ENCODE measurements at places on chromosomes 2 and 18.

DNA sequence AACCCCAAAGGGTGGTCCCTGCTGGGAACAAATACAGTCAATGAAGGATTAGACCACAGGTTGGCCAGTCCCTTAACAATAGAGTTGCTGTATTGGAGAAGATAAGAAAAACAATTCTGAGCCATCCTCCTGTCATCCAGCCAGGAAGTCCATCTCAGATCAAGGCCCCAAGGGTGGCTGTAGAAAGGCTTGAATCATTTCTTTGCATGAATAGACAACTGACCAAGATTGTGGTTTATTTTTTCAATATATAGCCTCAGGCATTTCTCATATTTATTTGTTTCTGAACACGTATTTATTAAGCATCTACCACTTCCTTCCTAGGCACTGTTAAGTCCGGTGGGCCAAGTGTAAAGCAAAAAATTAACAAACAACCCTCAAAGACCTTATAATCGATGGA lies 274.4 kb upstream of the SLC14A2 start:
- DNase-seq = no peak

GRCh38 chr2:64220894-64221617 lies 76.8 kb upstream of the PELI1 start:
- no peak for DNase-seq

GRCh38 chr18:75427603-75428002 lies at the start of gene SMIM21:
SMIM21 (minus strand) TSS chr18:75427703; CDS start chr18:75427563, 140 bp downstream.
- DNase-seq = no peak

DNA sequence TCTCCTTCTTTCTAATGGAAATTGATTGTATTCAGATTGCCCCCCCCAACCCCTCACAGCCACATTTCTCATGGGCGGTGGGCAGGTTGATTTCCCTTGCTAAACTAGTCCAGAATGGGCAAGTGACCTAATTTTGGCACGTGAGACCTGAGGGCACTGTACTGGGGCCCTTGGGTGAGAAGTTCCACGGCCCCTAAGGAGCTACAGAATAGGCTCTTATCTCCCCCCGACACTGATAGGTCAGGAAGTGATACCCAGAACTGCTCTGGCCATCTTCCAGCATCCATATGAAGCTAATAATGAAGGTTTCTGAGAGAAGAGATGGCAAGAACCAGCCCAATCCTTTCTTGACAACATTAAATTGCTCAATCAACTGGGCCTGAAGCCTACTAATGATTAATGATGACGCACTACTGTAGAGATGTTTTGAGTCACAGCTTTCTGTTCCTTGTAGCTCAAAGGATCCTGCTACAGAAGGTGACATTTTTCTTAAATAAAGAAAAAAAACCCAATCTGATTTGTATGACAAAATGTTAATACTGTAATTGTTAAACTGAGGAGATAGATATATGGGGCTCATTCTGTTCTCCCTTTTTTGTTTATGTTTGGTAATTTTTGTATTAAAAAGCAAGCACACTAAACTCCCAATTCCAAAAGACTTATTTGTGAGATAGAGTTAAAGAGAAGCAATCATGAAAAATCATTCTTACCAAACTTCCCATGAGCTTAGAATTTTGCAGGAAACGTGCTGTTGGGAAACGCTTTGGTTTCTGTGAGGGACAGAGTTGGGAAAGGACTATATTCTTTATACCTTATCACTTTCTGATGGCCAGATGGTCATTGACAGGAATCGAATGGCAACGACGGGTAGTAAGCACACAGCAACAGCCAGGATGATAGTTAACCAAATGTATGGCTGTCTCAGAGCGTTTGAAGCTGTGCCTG lies 28.2 kb upstream of the NARS1 start:
- no peak for DNase-seq

- no peak for DNase-seq
Observed at GRCh38 chr2:108825254-108825653, 38.7 kb downstream of the CCDC138 start.

All from right forelimb (tissue), 1 donor.